ENCODE measurements at places on chromosomes 4 and X.

- peak; percentile 62 for DNase-seq
These were observed 22.8 kb upstream of the FGFR3 start for GRCh38 chr4:1770245-1770644.

DNA sequence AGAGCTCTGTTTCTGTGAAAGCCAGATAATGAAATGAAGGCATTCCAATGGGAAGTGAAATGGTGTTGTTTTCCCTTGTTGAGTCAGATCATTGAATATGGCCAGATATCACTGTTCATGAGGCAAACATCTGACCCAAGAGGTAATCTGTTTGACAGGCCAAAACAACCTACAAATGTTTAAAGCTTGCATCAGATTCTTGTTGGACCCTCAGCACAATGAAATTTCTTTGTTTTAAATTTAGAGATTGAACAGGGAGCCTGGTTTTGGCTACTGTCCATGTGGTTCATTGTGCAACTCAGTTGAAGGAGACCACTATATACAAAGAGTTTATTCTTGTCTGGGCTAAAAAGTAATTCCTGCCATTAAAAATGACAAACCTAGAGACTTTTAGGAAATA is 159.1 kb downstream of the AFF2 start:
- no peak for DNase-seq

DNA sequence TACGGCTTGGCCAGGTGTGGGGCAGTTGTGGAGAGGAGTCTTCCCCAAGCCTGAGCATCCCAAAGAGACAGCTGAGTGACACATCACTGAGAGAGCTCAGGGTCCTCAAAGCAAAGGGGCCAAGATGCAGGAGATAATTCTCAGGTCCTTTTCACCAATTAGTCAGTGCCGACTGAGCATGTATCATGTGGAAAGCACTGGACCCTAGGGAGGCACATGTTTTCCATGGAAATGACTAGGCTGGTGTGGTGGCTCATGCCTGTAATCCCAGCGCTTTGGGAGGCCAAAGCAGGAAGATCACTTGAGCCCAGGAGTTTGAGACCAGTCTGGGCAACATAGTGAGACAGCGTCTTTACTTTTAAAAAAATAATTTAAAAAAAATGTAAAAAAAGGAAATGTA is 67.3 kb upstream of the PRPS1 start:
- DNase-seq: no peak

DNA sequence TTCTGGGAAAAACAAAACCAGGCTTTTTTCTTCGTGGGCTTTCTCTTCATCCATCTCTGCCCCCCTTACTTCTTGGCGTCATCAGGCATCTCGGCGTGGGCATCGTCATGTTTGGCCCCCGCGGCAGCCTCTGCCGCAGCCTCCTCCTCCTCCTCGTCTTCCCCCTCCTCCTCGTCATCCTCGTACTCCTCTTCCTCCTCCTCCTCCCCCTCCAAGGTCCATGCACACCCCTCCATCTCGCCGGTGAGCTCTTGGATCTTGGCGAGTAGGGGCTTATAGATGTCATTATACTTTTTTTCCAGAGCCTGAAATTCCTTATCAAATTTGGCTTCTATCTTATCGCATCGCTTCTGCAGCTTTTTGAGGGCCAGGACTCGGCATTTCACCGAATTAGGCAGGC is 488 bp downstream of the NAP1L5 start:
- peak; percentile 79 for DNase-seq

DNA sequence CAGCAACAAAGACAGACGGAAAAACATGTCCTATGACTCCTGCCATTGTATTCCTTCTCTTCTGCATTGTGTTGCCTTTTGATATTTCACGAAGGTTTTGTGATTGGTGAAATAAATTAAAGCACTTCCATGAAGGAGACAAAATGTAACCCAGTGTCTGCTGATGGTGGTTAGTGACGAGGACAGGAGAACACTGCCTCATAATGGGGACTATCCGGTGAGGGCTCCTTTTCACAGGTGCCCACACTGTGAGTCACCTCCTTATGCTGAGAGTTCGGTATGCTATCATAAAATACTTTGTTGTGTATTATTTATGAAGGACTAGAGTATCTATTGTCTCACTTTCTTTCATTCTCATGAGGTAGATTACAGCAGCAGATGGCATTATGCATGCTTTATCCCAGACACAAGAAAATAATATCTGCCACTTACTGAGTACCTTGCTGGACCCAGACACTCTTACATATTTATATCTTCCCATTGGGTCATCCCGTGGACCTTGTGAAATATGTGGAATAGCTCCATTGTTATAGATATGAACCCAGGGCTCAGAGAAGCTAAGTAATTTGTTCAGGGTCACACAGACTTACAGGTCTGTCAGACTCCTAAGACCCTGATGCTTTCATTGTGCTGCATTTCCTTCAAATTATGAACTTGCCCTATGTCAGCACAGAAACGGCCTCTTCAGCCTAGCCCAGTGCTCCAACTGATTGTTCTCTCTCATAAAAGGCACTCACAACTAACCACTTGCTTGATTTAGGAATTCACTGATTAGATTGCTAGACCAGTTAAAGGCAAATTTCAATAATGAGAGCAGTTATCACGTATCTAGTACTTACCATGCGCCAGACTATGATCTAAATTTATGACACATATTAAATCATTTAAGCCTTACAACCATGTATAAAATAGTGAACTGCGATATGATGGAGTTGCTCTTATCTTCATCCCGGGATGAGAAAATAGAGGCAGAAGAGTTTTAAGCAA is 31.2 kb downstream of the PLS3 start:
- no peak for DNase-seq

- DNase-seq: peak; percentile 74
These were observed 13.4 kb downstream of the ARHGEF6 start for GRCh38 chrX:136767104-136767941.

GRCh38 chr4:146661367-146661766 is 22.7 kb downstream of the POU4F2 start:
- DNase-seq: no peak

GRCh38 chr4:139988863-139989765 is 164.9 kb downstream of the MAML3 start:
- no peak for DNase-seq

DNA sequence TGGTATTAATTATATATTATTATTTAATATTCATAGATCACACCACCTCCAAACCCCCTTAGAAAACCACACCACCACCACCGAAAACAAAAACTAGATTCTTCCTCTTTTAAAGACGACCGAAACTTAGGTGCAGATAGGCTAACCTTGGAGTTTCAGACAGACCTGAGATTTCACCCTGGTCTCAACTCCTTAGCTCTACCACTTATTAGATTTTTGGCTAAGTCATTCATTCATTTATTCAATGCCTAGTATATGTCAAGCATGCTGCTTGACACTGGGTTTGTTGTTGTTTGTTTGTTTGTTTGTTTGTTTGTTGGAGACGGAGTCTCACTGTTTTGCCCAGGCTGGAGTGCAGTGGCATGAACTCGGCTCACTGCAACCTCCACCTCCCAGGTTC is 9.5 kb upstream of the BMP2K start:
- DNase-seq: no peak

- DNase-seq: no peak
These were observed 122.9 kb upstream of the GPC4 start for GRCh38 chrX:133538148-133538547.

GRCh38 chr4:105127170-105127445 is 19.6 kb upstream of the TET2 start:
- DNase-seq: no peak

GRCh38 chr4:169604131-169604900 is 8.1 kb downstream of the NEK1 start:
- no peak for DNase-seq

GRCh38 chr4:138967313-138967712 is 48.3 kb upstream of the NOCT start:
- no peak for DNase-seq

- no peak for DNase-seq
These were observed 9.5 kb upstream of the C4orf51 start for GRCh38 chr4:145670422-145670821.

- DNase-seq: no peak
These were observed 141.0 kb downstream of the CHM start for GRCh38 chrX:85906399-85906798.

DNA sequence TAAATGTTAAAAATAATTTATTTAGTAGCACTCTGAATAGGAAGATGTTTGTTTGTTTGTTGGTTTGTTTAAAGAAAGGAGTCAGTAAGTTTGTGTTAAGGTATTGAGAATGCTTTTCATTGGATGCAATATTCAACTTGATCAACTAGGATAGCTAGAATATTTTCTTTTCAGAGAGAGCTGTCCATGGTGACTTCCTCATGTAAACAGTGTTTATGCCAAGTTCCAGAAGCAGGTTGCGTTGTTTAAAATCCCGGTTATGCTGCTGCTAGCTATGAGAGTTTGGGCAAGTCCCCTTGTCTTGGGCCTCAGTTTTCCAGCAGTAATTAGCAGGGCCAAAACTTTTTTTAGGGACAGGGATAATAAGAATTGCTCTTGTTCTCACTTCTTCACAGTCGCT is 876.2 kb upstream of the HS3ST1 start:
- no peak for DNase-seq

DNA sequence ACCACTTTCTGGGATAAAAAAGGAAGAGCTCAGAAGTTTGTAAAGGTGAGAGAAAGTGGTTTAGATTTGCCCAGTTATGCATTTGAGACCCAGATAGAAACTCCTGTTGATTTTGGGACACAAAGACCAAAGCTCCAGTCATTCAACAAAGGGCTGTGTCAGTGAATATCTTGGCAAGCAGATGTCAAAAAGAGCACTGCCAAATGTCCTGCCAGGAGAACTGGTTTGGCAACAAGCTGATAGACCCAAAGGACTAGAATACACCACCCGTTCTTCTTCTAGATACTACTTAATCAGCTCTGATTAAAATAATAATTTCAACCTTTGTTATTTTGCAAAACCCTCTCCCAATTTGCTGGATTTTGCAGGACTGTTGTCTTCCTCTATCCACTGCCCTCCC is 121.4 kb downstream of the NHS start:
- DNase-seq: no peak

DNA sequence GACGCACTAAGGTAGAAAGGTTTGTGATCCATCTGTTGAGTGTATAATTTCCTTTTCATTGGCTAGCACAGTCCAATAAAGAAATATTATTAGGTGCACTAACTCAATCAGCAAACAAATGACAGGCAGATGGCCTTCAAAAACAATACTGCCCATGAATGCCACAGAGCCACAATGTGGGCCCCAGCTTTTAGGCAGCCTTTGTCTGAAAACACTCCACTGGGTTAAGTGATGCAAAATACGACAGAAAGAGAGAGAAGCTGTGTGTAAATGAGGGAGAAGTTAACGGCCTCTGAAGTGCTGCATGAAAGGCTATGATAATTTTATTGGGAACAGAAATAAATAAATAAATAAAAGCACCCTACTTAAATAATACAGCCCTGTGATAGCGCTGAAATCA is 274.6 kb downstream of the NKX6-1 start:
- DNase-seq: no peak

GRCh38 chr4:176784816-176785215 is 7.9 kb downstream of the VEGFC start:
- no peak for DNase-seq

- DNase-seq: no peak
These were observed 2.5 kb downstream of the FGF5 start for GRCh38 chr4:80268936-80269335.

GRCh38 chr4:5710065-5710960 is 688 bp upstream of the EVC start:
- peak; percentile 52 for DNase-seq

DNA sequence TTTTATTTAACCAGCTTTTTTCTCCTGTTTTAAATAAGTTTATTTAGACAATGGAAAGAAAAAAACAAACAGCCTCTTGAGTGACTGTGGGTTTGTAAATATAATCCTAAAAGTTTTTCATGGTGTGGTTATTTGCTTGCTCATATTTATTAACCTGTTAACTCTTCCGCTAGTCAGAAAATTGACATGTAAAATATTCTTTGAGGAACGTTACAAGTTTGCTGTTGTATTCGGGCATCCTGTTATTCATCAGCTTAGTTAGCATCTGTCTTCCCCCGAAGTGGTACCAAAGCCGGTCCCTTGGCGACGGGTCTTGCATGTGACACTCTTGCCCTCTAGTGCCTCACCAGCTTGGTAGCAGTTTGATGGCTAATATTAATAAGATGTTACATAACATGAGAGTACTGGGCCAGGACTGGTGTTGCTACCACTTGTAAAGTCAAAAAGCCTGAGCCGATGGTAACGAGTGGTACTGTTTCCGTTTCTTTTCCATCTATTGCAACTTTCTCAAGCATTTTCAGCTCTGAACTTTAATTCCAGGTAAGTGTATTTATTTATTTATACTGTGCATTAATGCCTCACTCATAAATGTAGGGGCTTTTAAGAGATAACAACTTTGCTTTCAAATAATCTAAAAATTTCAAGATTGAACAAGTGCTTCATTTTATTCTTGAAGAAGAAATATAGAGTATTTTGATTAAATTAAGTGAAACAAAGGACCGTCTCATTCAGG is at the start of gene NDST3:
TSS of gene NDST3 (plus strand) at position 434 of the 733 bp plus-strand sequence. CDS start 19,425 bp downstream, outside the sequence.
- peak; percentile 91 for DNase-seq

GRCh38 chrX:100449696-100450608 is 39.9 kb upstream of the PCDH19 start:
- DNase-seq: no peak

DNA sequence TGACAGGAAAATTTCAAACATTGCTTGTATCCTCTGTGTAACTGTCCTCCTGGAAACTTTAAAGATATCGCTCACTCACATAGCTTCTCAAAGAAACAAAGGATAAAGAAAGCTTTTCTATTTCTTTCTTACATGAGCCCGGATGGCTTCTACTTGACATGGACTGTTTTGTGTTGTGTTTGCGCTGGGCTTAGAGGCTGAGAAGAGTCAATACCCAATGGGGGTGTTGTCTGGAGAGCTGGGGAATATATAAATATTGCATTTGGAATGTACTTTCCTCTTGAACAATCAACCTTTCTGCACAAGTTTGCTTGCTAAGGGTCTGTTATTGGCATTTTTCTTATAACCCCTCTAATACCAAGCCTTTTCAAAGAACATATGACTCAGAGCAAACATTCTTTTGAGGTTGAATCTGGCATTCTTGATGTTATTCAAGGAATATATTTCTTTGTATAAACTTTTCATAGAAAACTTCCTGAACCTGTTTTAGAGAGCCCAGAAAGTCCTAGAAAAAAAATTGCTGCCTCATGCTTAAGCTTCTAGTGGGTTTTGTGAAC is 331.9 kb downstream of the PACRGL start:
- peak; percentile 15 for DNase-seq

GRCh38 chr4:65033899-65034298 is 624.6 kb upstream of the TECRL start:
- DNase-seq: peak; percentile 31

DNA sequence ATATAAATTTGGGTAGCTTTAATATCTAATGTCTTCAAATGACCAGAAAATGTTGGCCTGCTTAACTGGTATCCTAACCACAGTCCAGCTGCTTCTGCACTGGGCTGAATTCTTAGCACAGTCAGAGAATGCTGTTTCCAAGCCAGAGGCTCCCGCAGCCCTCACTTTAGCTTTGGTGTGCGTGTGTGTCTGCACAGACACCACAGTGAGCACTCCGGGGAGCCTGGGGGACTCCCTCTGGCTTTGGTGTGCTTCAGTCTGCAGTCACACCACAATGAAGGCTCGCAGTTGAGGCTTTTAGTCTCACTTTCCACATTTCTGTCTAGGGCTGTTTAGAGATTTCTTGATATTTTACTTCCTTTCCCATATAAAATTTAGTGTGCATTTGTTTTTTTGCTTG is 53.6 kb downstream of the APOO start:
- no peak for DNase-seq
